ENCODE measurements at places on chromosomes 3 and 15. TPM values are rescaled to one million over a fixed set of nuclear protein-coding genes. Genes with fewer than 3 reads are reported as not detected.

NPAP1 gene
- not detected for polyA plus RNA-seq

DNA sequence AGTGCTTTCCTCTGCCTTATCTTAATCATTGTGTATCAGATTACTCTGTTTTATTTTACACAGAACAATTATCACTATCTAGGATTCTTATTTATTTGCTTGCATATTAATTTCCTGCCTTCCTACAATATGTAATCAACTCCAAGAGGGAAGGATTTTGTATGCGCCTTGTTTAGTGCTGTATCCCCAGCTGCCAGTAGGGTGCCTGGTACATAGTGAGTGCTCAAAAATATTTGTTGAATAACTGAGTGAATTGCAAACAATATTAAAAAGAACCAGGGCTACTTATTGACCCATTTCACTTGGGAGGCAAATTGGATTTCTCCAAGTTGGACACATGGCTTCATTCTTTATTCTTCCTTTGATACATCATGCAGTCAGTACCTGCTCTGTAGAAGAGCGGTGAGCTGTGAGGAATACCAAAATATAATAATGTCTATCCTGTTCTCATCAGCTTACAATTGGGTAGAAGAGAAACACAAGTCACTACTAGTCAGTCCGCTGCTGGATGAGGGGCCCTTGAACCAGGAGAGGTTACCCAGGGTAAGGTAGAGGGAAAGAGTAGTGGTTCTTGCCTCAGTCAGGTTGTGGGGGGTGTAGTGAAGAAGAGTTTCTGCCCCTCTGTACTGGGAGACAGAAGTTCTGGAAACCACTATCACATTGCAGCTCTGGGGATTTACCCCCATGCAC is 233.9 kb upstream of the ZBTB20 start:
- no peak for DNase-seq

- DNase-seq = no peak
Observed at GRCh38 chr3:65665915-65666314, 372.8 kb downstream of the MAGI1 start.

DNA sequence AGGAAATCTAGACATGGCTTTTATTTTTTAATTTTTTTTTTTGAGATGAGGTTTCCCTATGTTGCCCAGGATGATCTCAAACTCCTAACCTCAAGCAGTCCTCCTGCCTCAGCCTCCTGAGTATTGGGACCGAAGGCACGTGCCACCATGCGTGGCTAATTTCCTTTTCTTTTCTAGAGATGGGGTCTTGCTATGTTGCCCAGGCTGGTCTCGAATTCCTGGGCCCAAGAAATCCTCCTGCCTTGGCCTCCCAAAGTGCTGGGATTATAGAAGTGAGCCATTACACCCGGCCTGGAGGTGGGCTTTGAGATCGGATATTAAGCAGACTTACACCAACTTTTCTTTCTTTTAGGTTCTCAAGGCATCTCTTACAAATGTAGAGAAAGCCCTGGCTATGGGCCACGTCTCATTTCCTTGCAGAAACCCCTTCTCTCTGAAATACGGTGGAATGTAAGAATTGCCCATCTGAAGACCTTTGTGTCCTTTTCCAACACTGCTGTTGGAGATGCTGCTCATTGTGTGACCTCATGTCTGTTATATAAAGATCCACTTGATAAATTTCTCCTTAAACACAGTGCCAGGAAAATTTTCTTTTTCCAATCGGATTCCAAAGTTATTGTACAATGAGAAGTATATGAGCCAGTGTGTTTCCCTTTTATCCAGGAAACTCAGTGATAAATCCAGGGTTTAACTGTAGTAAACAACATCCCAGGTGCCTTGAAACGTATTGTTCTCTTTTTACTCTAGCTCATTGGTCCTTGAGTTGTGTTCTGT is 36.8 kb upstream of the CFAP161 start:
- peak; percentile 45 for DNase-seq

- no peak for DNase-seq
Observed at GRCh38 chr15:63474810-63475316, 29.5 kb upstream of the USP3 start.

- DNase-seq = no peak
Observed at GRCh38 chr15:58795825-58796224, 24.7 kb downstream of the MINDY2 start.

- DNase-seq = no peak
Observed at GRCh38 chr15:33402600-33402999, 91.8 kb downstream of the RYR3 start.

DNA sequence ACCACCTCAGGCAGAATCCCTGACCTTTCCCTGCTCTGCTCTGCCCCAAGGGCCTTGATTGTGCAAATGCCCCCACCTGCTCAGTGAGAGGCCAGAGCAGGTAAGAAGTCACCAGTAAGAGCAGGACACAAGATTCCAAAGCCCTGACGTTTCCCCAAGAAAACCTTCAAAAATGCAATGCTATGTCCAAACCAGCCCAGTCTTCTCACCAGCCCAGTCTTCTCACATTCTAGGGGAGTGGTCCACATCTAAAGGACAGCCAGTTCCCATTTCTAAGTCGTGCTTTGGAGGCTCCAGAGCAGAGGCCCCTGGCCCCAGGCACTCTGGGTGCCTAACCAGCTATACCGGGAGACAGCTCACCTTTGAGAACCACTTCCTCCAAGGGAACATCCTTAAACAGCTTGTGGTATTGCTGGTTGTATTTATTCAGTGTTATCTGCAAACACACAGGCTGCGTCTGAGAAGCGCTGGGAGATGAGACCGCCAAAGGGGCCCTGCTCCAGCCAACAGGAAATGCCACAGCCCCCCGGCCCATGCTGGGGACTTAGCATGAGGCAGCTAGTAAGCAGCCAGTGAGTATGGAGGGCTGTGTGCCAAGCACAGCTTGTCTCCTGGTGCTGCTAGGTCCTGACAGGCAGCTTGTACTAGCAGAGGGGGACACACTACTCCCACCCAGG is 29.3 kb downstream of the GRAMD2A start:
- peak; percentile 25 for DNase-seq
